ENCODE measurements at places on chromosomes 16 and 17.
A peak's percentile ranks its signal among the peaks of the same experiment; 100 is the strongest.

GRCh38 chr16:67922740-67923139, 8.9 kb downstream of the CTRL start:
- DNase-seq: no peak

DNA sequence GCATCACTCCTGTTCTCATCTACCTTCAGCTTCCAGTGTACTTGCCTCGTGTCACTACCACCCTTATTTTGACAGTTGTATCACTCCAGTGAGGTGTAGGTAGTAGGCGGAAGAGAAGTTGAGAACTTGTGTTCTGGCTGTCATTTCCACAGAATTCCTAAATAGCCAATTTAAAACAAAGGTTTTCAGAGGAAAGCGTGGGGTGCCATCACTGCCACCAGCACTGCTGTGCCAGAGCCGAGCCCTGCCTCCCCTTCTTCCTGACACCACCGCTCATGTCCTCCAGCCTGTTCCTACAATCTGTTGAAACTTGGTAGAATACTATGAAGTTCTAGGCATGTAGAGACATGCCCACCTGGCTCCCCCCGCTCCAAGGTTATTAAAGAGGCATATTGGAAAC, 215.8 kb downstream of the TANC2 start:
- DNase-seq: no peak

DNA sequence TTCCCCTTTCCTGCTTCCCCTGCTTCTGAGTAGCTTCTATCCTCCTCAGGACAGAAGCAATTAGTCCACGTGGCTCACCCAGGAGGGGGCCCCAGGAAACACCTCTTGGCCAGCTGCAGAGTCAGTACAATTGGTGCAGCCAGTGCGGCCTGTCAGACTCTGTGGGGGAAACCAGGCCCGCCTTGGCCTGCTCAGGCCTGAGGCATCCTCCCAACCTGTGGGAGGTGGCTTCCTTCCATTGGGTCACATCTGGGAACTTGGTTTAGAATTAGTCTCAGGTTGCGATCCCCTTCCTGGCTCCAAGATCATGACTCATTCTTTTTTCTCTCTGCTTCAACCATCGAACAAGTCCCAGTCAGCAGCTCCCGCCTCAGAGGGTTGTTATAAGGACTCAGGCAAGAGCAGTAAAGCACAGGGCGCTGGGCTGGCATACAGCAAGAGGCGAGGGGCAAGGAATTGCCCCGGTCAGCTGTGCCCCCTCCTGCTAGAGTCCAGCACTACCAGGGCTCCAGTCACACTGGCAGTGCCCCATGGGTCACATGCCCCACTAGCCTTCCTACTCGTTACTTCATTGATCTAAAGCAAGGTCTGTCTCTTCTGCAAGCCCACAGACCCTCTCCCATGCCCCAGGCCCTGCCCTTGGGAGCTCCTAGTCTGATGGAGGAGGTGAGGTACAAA, 8.1 kb upstream of the EPX start:
- no peak for DNase-seq

DNA sequence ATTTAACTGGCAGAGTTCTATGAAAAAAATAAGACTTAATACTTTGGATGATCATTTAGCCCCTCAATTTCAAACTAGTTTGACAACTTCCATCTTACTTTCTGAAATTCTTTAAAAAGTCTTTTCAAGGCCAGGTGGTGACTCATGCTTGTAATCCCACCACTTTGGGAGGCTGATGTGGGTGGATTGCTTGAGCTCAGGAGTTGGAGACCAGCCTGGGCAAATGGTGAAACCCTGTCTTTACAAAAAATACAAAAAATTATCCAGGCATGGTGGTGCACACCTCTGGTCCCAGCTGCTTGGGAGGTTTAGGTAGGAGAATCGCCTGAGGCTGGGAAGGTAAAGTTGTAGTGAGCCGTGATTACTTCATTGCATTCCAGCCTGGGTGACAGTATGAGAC, 154.4 kb downstream of the TANC2 start:
- DNase-seq: no peak

DNA sequence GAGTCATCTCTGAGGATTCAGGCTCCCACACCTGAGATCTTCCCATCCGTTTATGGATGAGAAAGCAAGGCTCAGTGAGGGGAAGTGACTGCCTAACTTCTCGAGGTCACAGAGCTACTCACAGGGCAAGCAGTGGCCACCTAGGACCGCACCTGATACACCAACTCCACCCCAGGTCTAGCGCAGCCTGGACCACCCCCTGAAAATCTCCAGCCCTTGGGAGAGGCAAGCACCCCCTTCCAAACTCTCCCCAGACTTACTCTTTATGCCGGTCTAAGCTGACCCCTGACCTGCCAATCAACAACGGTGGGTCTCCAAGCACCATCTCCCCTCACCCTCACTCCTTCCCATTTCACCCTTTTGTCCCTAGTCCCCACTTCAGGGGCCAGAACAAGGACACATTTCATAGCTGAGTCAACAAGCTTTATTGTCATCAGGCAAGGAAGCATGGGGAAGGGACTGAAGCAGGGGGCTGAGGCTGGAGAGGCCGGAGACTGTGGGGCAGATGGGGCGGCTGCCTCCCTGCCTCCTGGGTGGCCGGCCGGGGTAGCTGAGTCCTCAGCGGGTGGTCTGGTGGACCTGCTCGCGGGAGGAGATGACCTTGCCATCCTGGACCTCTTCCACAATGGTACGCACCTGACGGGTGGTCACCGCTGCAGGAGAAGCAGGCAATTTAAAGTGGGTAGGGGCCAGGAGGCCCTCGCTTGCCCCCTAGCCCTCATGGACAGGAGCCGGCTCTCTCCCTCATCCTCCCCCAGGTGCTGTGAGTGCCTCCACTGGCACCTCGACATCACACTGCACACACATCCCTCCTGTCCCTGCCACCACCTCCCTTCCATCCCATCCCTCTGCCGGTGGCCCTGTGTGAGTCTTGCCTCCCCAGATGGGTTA, 5.1 kb downstream of the KRT17 start:
- DNase-seq: peak; percentile 7

DNA sequence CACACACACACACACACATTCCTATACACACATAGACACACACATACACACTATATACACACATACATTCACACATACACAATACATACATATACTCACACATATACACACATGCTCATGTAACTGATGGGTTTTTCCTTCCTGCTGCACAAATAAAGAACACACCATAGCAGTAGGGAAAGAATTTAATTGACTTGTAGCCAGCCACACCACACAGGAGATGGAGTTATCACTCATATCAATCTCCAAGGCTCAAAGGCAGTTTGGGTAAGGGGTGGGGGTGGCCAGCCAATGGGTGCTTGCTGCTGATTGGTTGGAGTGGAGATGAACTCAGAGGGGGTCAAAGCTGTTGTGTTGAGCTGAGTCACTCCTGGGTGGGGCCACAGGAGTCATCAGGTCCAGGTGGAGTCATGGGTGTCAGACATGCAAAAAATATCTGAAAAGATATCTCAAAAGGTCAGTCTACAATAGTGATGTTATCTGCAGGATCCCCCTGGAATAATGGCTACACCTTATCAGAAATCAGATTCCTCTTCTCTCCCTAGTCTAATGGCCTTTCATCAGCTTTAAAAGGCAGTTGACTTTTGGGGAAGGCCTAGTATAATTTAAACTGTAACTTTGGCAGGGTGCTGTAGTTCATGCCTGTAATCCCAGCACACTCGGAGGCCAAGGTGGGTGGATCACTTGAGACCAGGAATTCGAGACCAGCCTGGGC, 46.1 kb downstream of the WSB1 start:
- no peak for DNase-seq

DNA sequence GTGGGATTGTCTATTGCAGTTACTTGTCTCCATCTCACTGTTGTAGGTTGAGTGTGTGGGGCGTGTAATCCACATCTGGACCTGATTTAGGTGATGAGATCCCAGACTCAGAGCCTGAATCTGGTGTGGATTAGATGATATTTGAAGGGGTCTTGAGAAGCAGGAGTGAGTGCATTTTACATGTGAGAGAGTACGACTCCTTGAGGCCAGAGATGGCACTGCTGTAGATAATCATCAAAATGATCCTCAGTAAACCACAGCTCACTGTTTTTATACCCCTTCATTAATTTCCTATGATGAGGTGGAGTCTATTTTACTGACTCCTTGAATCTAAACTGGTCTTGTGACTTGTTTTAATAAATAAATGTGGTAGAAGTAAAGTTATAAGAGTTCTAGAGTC, 732.5 kb downstream of the KCNJ2 start:
- DNase-seq: no peak

- no peak for DNase-seq
These were observed 570 bp downstream of the NR1D1 start for GRCh38 chr17:40099619-40100418.

DNA sequence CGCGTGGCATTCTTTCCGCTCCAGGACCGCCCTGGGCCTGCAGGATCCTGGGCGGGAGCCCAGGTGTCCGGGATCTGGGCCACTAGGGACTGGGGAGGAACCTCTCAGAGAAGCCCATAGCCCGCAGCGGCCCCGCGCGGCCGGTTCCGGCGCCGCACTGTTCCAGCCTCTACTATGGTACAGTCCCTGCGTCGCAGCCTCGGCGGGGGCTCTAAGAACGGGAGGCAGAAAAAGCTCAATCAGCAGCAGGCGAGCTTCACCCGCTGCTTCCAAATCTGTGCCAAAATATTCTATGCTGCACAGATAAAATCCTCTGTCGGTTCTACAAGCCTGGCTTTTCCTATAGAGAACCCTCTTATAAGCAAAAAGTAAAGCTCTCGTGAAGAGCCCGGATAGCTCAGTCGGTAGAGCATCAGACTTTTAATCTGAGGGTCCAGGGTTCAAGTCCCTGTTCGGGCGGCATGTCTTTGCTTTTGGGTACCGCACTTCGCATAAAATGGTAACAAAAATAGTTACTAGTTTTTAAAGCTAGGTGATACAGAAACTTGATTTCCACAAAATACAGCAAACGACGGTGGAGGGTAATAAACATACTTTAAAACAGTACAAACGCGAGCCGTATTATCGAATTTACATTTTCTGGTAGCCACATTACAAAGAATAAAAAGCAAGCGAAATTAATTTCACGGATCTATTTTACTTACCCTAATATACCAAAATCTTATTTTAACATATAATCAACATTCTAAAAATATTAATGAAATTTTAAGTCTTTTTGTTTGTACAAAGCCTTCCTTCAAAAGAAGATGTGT, 661 bp upstream of the ALOXE3 start:
- peak; percentile 89 for DNase-seq

- no peak for DNase-seq
These were observed 263.8 kb downstream of the CDH11 start for GRCh38 chr16:64858076-64858475.

DNA sequence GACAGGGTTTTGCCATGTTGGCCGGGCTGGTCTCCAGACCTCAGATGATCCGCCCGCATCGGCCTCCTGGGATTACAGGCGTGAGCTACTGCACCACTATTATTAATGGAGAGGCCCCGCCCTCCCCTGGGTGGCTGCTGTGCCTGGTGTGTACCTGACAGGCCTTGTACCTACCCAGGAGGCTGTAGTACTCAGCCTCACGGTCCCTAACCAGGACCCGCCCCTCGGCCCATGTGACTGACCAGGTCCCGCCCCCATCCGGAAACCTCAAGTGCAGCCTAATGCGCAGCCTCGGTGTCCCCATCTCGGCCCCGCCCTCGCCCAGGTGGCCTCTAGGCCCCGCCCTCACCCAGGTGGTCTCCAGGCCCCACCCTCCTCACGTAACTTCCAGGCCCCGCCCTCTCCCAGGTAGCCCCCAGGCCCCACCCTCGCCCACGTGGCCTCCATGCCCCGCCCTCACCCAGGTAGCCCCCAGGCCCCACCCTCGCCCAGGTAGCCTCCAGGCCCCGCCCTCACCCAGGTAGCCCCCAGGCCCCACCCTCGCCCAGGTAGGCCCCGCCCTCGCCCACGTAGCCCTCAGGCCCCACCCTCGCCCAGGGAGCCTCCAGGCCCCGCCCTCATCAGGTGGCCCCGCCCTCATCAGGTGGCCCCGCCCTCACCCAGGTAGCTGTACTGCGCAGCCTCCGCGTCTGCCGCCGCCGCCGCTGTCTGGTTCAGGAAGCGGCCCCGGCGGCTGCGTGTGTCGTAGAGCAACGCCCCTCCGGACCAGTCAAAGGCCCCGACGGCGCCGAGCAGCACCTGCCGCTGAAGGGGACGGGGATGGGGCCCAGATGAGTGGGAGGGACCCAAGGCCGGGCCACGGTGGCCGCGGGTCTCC, 31.0 kb downstream of the HASPIN start:
- peak; percentile 56 for DNase-seq

GRCh38 chr16:946048-946395, 24.8 kb downstream of the LMF1 start:
- DNase-seq: no peak

GRCh38 chr16:17364319-17365210, 106.2 kb downstream of the XYLT1 start:
- no peak for DNase-seq

GRCh38 chr16:11670171-11671131, 2.2 kb downstream of the SNN start:
- peak; percentile 68 for DNase-seq

GRCh38 chr16:48246066-48246465, 1.3 kb downstream of the ABCC11 start:
- no peak for DNase-seq

DNA sequence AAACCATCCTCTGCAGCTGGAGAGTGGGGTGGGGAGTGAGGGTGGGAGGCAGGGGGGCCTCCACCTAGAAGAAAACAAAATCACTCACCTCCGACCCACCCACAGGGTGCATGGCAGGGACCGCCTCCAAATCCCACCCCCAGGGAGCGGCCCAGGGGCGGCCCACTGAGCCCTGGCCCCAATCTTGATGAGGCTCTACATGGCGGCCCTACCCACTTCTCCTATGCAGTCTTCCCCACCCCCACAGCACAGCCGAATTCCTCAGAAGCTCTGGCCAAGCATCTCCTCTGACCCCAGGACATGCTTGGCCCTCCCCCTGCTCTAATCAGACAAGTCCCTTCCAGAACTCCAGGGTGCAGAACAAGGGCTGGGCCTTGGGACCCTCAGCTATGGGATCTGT, 18.2 kb upstream of the FASN start:
- DNase-seq: no peak

- DNase-seq: no peak
These were observed 1.6 kb downstream of the CA4 start for GRCh38 chr17:60151355-60151754.

- no peak for DNase-seq
These were observed 297.1 kb upstream of the MAF start for GRCh38 chr16:79897453-79898146.

GRCh38 chr17:12390631-12391030, 275.1 kb upstream of the MYOCD start:
- DNase-seq: no peak

DNA sequence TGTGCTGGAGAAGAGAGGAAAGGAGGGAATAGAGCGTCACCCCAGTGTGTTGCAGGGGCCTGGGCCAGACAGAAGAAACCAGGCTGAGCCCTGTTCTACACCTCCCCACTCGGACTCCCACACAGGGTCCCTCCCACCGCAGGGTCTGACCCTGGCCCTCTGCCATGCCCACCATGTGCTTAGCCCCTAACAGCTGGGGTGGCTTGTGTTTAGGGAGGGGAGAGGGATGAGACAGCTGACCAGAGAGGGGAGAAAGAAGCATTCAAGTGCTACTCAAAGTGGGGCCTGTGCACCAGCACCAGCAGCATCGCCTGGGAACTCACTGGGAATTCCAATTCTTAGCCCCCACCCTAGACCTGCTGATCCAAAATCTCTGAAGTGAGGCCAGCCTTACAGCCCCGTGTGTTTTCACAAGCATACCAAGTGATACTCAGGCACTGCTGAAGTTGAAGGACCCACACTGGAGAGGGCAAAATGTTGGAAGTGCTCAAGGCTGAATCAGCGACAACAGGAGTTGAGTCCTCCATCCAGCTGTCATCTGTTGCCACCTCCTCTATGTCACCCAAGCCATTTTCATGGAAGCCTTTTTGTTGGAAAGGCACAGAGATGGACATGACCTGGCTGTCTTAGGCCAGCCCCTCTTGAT, 47.0 kb downstream of the FZD2 start:
- DNase-seq: no peak

- no peak for DNase-seq
These were observed 123.4 kb downstream of the HS3ST3A1 start for GRCh38 chr17:13478326-13478830.

Measured in glutamatergic neuron (in vitro differentiated cells).